ENCODE measurements at places on chromosomes 12 and 14.
A peak's percentile ranks its signal among the peaks of the same experiment; 100 is the strongest.

- no peak for DNase-seq
Measured at GRCh38 chr12:122799641-122800243, 25.4 kb downstream of the CCDC62 start.

GRCh38 chr12:54002915-54003389, 3.0 kb downstream of the HOXC9 start:
- no peak for DNase-seq

GRCh38 chr14:101065246-101065645, 161.7 kb upstream of the RTL1 start:
- no peak for DNase-seq

GRCh38 chr12:1836241-1836803, 16.0 kb downstream of the LRTM2 start:
- DNase-seq = no peak

DNA sequence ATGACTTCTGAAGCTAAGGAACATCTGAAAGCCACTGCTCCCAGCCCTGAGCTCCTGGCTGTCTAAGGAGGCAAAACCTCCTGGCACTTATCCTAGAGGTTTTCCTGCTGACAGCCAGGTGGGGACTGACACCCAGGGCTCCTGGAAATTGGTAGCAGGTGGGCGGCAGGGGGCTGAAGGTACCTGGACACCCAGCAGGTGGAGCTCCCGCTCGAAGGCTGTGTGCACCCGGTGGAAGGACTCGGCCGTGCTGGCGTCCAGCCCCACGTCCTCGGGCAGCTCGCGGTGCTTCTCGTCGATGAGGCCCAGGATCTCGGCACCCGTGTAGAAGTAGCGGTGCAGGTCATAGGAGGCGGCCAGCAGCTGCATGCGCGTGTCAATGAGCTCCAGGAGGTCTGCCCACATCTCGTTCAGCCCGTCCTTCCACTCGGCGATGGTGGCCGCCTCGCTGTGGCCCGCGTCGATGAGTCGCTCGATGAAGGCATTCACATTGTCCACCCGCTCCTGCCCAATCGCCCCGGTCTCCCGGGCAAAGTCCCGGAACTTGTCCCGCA, 68.2 kb downstream of the PLEKHG3 start:
- DNase-seq = no peak

GRCh38 chr14:51653079-51653774, 1.5 kb downstream of the FRMD6 start:
- DNase-seq = no peak

DNA sequence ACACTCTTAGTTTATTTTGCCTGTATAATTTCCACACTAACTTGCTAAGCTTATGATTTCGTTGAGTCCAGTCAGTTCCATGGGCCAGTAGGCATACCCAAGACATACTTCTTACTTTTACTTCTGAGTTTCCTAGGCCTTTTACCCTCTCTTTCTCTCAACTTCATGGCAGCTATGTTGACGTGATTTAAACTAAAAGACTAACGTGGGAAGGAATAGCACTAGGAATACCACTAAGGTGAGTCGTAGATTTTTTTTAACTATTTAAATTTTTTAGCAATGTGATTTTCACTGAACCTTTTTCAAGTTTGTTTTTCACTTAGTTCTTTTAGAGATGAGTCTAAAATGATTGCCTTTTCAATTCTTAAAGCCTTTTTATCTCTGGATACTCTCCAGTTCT, 793.5 kb upstream of the NOVA1 start:
- DNase-seq = no peak

GRCh38 chr12:69644511-69644910, 33.8 kb upstream of the LRRC10 start:
- DNase-seq = no peak

DNA sequence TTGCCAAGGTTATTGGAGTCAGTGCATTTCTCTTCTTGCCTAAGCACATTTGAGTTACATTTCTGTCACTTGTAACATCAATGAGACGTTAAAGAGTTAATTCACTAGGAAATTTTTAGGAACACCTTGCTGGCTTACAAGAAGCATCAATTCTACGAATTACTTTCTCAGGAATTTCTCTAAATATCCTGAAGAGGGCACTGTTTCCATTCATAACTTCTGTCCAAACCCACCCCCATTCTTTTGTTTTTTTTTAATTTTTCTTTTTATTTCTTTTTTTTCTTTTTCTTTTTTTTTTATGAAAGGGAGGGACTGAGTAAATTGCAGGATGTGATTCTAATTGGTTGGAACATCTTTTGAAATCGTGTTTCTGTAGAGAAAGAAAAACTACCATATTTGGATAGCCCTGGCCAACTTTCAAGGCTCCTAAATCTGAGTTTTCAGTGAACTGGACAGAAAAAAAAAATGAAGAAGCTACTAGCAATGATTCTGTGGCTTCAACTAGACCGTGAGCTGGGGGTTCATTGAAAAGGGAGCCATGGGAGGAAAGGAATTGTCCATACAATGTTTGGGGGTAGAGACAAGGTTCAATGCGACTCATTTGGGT, 285.3 kb downstream of the DAD1 start:
- no peak for DNase-seq

DNA sequence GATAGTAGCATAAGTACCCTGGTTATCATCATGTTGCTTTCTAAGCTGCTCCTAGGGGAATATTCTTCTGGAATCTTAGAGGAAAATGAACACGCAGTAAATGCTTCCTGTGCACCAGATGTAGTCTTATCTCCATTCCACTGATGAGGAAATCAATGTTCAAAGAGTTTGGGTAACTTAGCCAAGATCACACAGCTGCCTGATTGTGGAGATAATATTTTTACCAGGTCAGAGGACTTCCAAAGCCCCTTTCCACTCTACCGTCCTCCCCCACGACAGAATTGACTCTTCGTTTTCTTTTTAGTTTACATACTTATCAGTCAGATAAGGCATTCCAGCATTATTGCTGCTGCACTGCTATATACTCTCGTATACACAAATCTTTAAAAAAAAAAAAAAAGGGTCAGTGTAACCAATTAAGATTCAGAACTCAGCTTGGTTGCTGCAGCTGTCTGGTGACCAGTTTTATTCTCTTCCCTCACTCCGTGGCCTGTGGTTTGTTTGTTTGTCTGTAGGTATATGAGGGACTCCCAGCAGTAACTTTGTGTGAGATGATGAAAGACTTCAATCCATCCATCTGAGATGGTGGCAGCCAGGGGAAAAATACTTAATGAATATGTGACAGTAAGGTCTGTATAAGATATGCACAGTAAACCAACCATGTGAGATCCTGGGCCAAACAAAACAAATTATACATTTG, 110.5 kb downstream of the TGFB3 start:
- DNase-seq = no peak

- no peak for DNase-seq
Measured at GRCh38 chr12:124660851-124661250, 93.4 kb upstream of the NCOR2 start.

GRCh38 chr12:6430124-6430989, 14.4 kb upstream of the CD27 start:
- no peak for DNase-seq

DNA sequence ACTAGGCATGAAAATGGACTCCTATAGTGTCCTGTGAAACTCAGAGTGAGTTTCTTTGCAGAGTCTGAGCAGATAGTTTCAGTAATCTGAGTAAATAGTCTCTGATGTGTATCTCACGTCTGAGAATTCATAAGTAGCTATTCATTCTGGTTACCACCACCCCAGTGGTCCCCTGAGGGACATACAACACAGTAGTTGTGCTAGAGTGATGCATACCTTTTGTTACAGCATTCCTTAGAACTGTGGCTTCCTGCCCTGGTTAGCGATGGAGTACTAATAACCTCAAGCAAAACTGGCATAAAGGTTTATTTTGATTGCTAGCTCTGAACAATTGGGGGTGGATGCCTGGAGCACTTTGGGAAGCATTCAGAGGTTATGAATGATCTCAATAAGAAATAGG, 114.7 kb downstream of the DAAM1 start:
- DNase-seq = no peak

DNA sequence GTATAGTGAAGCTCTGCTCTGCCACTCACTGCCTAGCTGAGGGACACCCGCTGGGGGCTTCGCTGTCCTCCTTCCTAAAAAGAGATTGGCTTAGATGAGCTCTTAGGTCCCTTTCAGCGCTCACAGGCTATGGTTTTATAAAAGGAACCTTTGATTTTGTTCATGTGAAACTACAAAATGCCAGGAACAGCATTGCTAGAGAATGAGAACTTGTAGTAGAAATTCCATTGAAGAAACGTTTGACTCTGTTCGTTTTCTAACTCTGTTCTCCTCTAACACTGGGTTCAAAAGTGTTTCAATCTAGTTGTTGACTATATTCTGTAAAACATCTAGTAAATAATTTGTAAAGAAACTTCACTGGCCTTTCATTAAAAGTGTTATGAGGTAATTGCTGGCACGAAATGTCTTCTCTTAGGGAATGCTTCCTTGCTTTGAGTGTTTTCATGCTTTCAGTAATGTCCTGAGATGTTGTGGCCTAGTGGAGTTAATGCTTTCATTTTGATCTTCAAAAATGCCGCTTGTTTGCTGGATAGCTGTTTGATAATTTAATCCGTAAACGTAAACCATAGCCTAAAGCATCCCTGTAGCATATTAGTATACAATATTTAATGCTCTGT, 1.6 kb downstream of the MARK3 start:
- DNase-seq = no peak

DNA sequence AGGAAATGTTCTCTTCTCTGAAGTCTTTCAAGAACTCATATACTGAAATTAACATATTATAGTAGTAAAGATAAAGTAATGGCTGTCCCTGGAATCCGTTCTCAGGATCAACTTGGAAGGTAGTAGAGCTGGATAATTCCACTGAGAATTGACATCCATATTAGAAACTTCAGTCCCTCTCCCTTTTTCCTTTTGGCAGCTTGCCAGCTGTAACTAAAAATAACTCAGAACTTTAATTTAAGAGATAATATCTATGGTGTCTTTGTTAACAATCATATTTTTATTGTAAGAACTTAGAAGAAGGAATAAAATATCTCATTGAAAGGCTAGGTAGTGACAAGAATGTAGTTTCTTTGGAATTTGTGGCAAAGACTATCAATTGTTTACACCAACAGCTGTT, 61.4 kb upstream of the PLEKHA5 start:
- DNase-seq = no peak

GRCh38 chr14:90999299-90999698, 61.1 kb downstream of the RPS6KA5 start:
- DNase-seq = no peak

DNA sequence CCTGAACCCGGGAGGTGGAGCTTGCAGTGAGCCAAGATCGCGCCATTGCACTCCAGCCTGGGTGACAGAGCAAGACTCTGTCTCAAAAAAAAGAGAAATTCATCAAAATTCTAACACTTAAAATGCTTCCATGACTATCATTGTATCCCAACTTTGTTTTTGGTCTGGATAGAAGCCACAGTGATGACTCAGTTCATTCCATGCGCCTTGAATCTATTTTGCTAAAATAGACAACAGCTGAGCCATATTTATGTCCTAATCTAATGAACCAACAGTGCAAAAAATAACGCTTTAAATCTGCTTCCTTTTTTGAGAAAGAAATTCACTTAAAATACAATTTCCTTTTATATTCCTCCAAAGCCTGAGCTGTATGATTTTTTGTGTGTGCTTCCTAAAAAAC, 23.2 kb upstream of the BICD1 start:
- DNase-seq = no peak

- no peak for DNase-seq
Measured at GRCh38 chr12:84712747-84713146, 199.9 kb downstream of the SLC6A15 start.

DNA sequence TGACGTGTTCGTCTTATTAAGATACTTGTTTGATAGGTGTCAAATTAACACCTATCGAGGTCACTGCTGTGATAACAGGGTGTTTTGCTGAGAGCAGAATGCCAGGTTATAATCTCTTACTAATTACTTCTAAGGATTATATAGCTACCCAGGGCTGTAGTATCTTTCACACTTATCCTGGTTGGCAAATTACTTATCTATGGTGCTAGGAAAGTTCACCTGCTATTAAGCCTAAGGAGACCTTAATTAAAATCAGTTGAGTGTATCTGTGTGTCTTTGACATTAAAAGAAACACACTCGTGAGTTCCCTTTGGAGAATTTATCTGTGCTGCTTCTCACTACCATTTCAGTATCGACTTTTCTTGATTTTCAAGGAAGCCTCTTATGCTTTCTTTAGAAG, 301.6 kb upstream of the SLC16A7 start:
- no peak for DNase-seq

DNA sequence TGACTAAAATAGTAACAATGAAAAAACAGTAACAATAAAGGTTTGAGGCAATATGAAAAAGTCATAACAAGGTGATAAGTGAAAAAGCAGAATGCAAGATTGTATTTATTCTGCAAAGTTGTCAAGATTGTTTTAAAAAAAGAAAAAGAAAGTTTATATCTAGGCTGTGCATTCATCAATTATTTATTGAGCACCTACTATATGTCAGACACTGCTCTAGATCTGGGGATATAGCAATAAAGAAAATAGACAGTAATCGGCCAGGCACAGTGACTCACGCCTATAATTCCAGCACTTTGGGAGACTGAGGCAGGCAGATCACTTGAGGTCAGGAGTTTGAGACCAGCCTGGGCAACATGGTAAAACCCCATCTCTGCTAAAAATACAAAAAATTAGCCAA, 3.8 kb downstream of the PLA2G1B start:
- no peak for DNase-seq

DNA sequence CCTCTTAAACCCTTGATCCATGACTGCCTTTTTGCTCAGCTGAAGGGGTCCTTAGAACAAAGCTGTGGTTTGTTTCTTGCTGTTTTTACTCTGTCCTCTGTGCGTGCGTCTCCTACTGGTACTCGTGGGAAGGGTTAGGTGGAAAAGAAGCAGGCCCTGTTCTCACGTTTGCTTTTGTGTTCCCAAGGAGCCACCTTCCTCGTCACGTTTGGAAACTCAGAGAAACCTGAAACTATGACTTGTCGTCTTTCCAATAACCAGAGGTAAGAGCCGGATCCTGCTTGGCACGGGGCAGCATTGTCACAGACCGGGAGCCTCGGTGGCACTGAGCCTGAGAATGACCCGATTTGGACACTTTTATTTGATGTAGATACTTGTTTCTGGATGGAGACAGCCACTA, 13.1 kb downstream of the ZFYVE21 start:
- DNase-seq = no peak

- DNase-seq = peak; percentile 28
Measured at GRCh38 chr14:31206536-31207286, 882 bp downstream of the HECTD1 start.

GRCh38 chr12:121673013-121673511, 3.6 kb upstream of the MORN3 start:
- DNase-seq = no peak

GRCh38 chr12:49853671-49854070, 10.8 kb upstream of the BCDIN3D start:
- no peak for DNase-seq

DNA sequence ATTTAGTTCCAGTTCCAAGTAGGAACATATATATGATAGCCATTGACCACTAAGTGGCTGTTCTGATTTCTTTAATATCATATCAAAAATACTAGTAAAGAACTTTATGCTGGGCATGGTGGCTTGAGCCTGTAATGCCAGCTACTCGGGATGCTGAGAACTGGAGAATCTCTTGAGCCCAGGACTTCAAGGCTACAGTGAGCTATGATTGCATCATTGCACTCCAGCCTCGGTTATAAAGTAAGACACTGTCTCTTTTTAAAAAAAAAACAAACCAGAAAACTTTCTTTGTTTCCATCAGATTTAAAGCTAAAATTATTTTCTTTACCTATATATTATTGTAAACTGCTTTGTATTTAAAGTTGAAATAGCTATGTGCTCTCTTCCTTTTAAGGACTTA, 127.0 kb downstream of the SCAF11 start:
- no peak for DNase-seq

GRCh38 chr14:22668417-22668816, 24.3 kb upstream of the OR6J1 start:
- DNase-seq = no peak

Data from stimulated activated CD4-positive, alpha-beta T cell treated with anti-CD3 and anti-CD28 coated beads, Interleukin-1b, Interleukin-23, amount 100 ng/mL, for 1 hour (primary cell).